AG09309 (cell line): ENCODE measurements at places on chromosomes 3 and 15.

GRCh38 chr3:56868706-56869105 is 67.0 kb upstream of the ARHGEF3 start:
- DNase-seq: no peak

- no peak for DNase-seq
Measured at GRCh38 chr3:116399701-116400226, 45.5 kb downstream of the LSAMP start.

GRCh38 chr3:32502946-32503286 is 264 bp upstream of the CMTM6 start:
- no peak for DNase-seq

- DNase-seq: no peak
Measured at GRCh38 chr15:68640791-68641331, 62.1 kb downstream of the CORO2B start.

- no peak for DNase-seq
Measured at GRCh38 chr15:65420975-65421359, 1.8 kb downstream of the IGDCC4 start.

- DNase-seq: no peak
Measured at GRCh38 chr3:149174901-149175300, 45.5 kb downstream of the HPS3 start.

DNA sequence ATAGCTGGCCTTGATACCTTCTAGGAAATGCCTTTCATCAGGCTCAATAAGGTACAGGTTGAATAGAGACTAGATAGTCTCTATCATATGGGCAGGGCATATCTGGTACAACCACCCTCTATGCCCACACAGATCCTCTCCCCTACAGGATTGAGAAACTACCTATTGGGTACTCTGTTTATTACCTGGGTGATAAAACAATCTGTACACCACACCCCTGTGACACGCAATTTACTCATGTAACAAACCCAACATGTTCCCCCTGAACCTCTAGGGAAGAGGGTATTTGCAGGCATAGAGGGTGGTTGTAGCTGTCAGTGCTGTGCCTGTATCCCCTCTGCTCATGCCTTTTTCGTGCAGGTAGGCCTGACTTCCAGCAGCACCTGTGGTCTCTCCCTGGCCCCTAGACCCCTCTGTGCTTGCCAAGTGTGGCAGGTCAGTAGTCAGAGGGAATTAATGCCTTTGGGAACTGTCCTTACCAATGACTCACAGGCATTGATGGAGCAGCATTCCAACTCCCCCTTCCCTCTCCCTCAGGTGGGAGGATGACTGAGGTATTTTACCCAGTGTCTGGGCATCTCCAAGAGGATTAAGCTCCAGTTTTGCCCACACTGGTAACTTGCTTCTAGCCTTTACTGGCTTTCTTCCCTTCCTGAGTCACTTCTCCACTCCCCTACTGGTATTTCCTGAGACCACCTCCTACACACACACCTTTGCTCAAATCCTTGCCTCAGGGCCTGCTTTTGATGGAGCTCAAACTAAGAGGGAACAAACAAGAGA is 18.3 kb downstream of the CLSTN2 start:
- no peak for DNase-seq

DNA sequence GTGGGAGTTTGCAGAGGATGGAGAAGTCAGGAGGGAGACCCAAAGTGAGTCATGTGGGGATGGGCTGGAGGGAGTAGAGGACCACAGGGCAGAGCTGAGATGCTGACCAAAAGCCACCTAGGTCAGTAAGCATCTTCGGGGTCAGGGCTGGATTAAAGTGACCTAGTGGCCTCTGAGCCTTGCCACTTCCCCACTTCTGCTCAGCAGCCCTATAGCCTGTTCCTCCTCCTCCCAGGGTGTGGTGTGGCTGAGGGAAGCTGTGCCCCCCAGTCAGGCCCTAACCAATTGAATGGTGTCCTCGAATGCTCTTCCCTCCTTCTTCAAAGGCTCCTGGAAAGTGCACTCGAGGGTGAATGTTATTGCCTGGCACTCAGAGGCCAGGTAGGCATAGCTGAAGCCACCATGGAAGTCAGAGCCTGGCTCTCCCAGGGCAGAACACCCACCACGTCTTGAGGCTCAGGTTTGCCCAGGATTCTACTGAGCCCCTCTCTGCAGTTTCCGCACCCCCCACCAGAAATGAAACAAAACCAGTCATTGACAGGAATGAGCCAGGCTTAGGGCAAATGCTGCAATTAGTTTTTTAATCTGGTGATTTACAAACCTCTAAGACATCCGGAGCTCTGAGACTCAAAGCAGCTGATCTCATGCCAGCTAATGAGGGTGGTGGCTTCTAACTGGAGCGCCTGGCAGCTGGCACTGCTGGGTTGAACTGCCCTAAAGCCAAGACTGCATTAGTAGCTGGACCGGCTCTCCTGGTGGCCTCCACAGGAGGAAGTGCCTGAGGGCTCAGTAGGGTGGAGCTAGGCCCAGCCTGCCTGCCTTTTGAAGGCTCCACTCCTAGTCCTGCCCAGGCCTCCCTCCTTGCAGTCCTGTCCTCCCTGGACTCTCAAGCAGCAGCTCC is 26.0 kb upstream of the VIPR1 start:
- no peak for DNase-seq

- DNase-seq: no peak
Measured at GRCh38 chr3:45145681-45146614, at the start of gene CDCP1. TSS of gene CDCP1 (minus strand) at chr3:45146378. CDS start at chr3:45146287, 91 bp downstream.

- DNase-seq: no peak
Measured at GRCh38 chr3:78879295-78879860, 888.4 kb downstream of the ROBO1 start.

GRCh38 chr3:132870541-132870940 is 148.3 kb upstream of the NPHP3 start:
- no peak for DNase-seq

DNA sequence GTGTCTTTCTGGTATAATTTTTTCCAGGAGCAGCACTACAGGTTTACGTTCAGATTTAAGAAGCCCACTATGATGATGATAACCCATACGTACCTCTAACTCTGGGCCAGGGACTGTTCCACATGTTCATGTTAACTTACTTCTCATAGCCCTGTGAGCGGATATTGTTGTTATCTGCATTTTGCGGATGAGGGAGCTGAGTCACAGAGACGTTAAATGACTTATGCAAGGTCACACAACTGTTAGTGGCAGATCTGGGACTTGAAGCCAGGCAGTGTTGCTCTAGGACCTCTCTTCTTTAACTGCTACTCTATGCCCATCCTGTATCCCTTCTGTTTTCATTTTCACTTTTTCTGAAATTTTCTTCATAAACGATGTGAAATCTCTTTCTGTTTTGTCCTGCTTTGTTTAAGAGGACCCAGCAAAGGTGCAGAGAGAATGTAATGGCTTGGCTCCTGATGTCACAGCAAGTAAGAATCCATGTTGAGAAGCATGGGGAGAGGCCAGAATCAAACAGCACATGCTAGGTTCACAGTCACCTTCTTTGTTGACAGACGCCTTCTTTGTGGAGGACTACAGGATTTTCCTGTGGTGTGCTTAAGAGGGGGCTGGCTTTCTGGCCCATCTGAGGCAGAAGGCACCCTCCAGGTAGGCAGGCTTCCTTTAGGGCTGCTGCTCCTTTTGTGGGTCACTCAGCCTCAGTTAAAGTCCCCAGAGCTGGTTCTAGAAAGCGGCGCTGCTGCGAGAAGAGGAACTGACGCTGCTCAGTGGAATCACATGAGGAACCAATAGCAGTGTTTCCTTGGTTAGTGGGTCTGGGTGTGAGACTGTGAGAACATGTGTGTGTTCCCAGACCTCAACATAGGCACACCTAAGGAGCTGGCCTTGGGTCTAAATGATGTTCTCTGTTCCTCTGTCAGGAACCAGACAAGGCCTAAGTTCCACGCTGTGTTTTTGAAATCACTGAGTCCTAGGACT is 121.6 kb downstream of the TMEM108 start:
- no peak for DNase-seq

GRCh38 chr3:41033956-41034519 is 165.3 kb upstream of the CTNNB1 start:
- no peak for DNase-seq

DNA sequence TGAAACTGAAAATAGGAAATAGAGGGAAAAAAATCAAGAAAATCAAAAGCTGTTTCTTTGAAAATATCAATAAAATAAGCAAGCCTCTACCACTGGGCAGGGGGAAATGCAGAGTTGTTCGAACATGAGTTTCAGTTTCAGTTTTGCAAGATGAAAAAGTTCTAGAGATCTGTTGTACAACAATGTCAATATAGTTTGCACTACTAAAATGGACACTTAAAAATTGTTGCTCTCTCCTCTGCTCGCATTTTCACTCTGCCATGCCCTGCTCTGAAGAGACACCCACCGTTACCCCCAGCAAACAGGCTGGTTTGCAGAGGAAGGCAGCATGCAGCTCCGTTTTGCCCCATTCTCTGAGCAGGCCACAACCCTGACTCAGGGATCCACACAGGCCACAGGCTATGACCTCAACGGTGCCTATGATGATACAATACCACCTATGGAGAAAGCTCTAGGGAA is 64.5 kb downstream of the ZNF148 start:
- no peak for DNase-seq
